ENCODE measurements at places on chromosomes 16 and 17.
A peak's percentile ranks its signal among the peaks of the same experiment; 100 is the strongest.

GRCh38 chr17:74478420-74479100, 12.1 kb downstream of the CD300A start:
- no peak for DNase-seq

DNA sequence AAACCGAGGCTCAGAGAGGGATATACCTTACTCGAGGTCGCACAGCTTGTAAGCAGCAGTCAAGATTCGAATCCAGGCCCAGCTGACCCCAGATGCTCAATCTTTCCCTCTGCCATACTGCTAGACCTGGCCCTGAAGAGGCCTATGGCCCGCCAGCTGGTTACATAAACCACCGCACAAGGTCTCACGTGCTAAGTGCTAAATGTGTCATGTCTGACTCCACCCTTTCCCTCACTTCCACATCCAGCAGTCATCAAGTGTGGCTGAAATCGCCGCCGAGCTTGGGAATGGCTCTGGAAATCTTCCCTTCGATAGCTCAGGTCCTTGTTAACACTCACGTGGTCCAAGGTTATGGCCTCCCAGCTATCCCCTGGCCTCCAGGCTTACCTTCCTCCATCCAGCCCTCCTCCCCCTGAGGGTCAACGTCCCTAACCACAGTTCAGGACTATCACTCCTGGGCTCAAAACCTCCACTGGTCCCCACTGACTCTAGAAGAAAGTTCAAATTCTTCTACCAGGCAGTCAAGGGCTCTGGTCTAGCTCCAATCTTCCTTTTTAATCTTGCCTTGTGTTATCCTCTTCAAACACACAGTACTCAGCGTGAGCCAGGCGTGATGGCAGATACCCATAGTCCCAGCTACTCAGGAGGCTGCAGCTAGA, 3.5 kb downstream of the ZBTB4 start:
- DNase-seq, result no peak

GRCh38 chr16:66706506-66706880, 9.9 kb upstream of the CMTM4 start:
- DNase-seq, result no peak

- DNase-seq, result no peak
Measured at GRCh38 chr16:74607962-74608356, 1.0 kb upstream of the GLG1 start.

- no peak for DNase-seq
Measured at GRCh38 chr16:4785758-4786433, 2.2 kb downstream of the SEPTIN12 start.

GRCh38 chr16:64507240-64508024, 614.4 kb downstream of the CDH11 start:
- no peak for DNase-seq

DNA sequence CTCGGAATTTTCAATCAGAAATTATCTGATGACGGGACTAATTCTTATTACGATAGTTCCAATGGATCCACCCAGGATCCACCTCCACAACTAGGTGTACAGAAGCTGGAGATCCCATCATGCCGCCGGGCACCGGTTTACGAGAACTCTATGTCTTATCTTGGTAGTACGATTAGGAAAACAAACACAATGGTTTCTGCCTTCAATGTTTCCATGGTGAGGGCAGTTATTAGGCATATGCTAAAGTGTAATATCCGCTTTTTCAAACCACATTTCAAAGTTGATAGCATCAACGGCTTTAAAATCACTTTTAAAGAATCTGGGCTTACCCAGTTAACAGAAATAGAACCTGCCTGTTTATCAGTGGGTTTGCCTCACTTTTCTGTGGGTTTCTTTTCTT, 705.7 kb downstream of the MAF start:
- no peak for DNase-seq

GRCh38 chr17:45225051-45225700, 3.5 kb downstream of the FMNL1 start:
- peak; percentile 63 for DNase-seq

DNA sequence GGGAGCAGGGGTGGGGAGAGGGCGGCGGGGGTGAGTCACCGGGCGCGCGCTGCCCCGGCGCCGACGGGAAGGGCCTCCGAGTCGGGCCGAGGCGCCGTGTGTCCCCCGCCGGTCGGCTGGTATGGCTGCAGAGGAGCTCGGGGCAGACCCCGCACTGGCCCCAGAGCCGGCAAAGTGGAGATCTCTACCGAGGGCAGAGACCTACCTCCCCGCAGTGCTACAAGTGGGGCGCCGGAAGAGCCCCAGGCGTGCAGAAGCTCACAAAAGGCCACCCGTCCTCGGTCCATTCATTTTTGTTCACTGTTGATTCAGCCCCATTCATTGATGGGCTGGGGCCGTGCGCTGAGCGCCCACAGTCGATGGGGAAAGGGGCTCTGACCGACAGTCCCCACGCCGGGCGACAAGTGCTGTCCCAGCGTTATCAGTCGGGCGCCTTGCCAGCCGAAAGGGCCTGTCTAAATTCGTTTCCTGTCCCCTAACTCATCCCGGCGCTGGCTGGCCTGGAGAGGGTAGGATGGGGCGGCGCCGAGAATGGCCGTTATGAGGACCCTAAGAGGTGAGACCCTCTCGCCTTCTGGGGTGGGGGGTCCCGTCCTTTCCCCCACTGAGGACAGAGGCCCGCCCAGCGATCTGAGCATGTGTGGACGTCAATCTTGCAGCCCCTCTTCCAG, 709 bp upstream of the ENO3 start:
- DNase-seq, result no peak

- DNase-seq, result no peak
Measured at GRCh38 chr17:49566668-49567071, 9.0 kb upstream of the NXPH3 start.

DNA sequence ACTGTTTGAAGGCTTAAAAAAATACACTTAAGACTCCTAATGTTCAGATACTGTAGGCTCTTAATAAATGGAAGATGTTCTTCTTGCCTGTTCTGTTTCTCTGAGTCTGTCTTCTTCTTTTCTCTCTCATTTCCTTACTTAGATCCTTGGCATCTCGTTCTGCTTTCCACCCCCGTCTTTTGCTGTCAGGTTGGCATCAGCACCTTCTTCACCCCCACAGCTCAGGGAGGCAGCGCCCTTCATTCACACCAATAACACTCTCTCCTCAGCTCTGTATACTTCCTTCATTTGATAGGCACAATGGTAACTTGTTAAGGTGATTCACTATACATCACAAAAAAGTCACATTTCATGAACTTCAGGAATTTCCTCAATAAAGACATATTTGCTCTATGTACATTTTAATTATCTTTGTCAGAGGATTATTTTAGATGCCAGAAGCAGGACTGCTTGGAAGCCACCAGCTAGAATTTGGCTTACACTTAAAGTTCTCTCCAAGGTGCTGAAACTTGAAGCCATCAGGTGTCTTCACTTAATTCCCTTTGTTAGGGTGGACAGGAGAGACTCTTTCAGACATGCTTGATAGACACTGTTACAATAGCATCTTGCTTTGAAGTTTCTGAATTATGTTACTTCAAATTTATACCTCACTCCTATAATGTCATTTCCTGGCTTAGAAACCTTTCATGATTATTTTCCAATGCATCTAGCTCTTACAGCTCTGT, 670.1 kb upstream of the C16orf82 start:
- no peak for DNase-seq

DNA sequence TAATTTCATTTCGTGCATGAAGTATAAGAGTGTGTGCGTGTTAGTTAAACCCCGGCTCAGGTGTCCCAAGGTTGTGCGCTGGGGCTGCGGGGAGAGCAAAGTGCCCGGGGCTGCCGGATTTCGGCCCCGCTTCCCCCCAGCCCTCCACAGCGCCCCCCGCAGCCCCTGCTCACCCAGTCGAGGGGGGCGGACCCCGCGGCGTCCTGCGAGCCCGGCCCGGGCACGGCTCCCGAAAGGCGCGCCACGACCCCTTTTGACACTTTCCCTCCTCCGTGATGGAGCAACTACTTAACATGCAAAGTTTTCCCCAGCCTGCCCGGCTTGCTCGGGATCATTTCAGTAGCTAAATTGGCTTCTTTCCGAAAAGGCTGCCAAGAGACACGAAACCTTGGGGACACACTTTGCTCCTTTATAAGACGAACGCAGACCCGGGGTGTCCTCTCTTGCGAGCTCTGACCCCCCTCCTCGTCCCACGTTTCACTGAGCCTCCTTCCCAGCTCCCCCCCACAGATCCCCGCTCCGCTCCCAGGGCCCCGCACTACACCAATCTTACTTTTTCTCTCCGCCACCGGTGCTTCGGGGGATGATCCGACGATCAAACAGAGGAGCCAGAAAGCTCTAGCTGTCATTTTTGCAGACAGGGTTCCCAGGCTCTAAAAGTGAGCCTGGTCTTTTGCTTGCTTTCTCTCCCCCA, 552 bp downstream of the C17orf58 start:
- DNase-seq, result no peak

DNA sequence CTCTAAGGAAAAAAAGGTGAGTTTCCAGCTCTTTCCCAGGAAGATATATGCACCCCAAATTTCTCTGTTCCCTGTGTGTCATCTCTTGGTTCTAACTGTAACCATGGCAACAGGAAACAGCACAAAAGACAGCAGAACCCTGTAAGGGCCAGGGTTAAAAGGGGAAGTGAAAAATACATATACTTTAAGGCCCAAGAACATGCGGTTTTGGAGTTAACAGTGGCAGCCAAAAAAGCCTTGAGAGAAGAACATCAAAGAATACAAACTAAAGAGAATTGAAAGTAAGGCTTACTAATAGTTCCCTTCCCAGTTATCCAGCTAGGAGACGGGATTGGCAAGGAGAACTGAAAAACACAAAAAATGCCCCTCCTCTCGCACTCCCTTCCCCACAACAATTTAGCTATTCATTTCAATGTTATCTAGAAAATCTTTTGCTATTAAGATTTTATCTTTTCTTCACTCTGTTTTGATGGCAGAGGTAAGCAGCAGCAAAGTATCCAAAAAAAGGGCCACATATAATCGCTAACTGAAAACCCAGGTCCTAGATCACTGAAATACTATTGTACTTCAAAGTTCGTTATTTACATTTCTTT, 1.5 kb downstream of the SPOP start:
- no peak for DNase-seq

DNA sequence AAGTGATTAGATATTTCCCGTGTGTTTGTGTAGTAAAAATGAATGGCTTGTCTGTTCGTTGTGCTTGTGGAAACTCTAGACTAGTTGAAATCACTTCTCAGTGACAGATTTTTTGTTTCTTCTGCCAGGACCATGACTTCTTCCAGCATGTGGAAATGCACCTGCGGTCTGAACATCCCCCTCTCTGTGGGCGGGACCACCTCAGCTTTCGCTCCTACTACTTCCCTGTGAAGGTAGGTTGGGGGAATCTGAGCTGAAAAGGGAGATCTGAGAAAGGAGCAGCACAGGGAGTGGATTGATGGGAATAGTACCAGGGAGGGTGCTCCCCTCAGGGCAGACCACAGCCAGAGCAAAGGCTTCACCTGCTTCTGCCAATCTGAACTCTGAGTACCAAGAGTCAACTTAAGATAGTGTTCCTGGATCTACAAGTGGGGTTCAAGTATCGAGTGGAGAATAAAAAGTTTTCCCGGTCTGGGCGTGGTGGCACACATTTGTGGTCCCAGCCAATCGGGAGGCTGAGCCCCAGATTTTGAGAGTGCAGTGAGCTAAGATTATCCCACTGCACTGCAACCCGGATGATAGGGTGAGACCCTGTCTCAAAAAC, 47.5 kb downstream of the SF3B3 start:
- no peak for DNase-seq

GRCh38 chr17:79048826-79049755, 25.1 kb downstream of the C1QTNF1 start:
- DNase-seq, result no peak

DNA sequence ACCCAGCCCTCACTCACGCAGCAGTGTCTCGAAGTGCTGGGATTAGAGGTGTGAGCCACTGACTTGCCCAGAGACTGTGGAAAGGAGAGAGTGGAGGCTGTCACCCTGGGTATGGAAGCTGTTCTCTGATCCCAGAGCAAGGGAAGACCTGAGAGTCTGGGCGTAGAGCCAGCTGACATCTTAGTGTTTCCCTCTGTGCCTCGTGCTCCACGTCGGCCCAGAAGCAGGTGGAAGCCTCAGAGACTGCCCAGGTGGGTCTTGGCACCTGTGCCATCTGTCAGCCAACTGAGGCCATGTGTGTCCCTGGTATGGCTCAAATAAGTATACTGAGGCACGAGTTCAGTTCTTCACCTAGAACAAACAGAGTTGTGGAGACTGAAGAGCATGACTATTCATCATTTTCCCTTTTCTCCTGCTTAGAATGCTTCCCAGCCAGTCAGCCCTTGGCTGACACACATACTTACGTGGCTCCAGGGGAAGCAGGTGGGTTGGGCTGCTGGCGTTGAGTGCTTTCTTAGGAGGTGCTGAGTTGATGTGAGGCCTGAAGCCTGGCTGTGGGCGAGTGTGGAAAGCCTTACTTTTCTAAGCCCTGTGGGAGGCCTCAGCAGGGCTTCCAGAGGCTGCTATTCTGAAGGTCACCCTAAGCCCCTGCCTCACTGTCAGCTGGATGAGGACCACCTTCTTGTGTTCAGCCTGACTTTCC, 8.1 kb downstream of the CTRL start:
- no peak for DNase-seq

- DNase-seq, result no peak
Measured at GRCh38 chr17:78972507-78973105, 7.1 kb downstream of the LGALS3BP start.

DNA sequence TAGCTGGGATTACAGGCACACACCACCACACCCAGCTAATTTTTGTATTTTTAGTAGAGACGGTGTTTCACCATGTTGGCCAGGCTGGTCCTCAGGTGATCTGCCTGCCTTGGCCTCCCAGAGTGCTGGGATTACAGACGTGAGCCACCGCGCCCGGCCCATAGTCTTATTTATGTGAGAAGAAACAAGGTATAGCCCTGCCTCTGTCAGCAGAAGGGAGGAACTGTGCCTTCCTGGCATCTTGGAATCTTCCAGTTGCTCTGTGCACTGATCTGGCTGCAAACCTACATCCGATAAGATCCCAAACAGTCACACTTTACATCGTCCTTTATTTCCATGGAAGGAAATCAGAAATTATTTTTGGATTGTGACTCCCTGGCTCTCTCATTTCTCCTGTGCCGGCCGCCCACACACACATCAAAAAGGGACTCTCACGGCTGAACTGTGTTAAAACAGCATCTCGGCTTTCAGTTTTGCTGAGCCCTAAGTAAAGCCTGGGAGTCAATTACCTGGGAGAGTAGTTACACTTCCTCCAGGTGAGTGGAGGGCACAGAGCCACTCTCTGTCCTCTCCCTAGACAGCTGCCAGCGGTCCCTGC, 23.3 kb downstream of the WIPI1 start:
- no peak for DNase-seq

GRCh38 chr17:62737513-62737912, 70.6 kb downstream of the MARCHF10 start:
- no peak for DNase-seq
